ENCODE measurements at places on chromosomes 12 and 14.
A peak's percentile ranks its signal among the peaks of the same experiment; 100 is the strongest.

DNA sequence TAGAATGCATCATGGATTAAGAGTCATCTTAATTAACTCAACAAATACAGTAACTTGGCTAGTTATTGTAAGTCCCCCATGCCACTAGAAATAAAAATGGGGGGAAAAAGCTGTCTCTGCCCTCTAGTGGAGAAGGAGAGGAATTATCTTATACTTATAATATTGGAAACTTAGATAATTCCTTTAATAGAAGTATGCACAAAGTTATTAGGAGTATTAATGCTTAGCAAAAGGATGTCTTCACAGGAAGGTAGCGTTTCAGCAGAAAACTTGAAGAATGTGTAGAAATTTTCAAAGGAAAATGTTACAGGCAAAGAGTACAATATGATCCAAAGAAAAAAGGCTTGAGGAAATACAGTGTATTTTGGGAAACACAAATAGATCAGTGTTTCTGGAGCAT is 19.8 kb downstream of the OR5AU1 start:
- peak; percentile 49 for DNase-seq

- no peak for DNase-seq
These were observed 20.8 kb upstream of the AMN start for GRCh38 chr14:102901633-102902032.

GRCh38 chr14:87449016-87449415 is 544.0 kb downstream of the GALC start:
- DNase-seq, result peak; percentile 29

GRCh38 chr14:51463461-51463860 is 188.2 kb upstream of the FRMD6 start:
- no peak for DNase-seq

- DNase-seq, result no peak
These were observed 2.7 kb downstream of the FAIM2 start for GRCh38 chr12:49901026-49901425.

DNA sequence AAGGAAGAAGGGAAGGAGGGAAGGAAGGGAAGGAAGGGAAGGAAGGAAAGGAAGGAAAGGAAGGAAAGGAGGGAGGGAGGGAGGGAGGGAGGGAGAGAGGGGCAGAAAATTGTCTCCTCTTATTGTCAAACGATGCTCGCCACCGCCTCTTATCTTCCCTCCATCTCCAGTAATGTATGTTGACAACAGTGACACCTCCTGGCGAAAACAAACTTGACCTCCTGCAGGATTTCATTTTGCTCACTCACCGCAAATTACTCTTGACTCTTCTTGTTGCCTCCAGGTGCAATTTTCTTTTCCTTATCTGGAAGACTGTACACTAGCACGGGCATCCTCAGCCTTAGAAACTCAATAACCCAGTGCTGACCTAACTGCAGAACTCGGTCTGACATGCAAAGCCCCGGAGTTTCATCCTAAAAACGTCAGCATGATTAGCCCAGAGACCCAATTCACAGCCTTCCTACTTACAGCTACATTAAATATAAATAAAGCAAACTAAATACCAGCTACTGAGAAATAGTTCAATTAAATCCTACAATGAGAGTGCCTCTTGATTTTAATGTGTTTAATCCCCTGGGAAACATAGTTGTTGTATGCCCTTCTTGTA is 512.4 kb upstream of the TMPO start:
- DNase-seq, result peak; percentile 17

- DNase-seq, result peak; percentile 69
These were observed at the start of gene VTI1B for GRCh38 chr14:67674480-67675218. VTI1B (minus strand) TSS chr14:67674632; CDS start chr14:67674489, 143 bp downstream.

GRCh38 chr14:67735336-67736147 is 33.9 kb downstream of the RDH12 start:
- no peak for DNase-seq

- no peak for DNase-seq
These were observed 65.4 kb upstream of the CDKL1 start for GRCh38 chr14:50462111-50462510.

- DNase-seq, result no peak
These were observed 177.9 kb downstream of the VRK1 start for GRCh38 chr14:96975116-96975515.

DNA sequence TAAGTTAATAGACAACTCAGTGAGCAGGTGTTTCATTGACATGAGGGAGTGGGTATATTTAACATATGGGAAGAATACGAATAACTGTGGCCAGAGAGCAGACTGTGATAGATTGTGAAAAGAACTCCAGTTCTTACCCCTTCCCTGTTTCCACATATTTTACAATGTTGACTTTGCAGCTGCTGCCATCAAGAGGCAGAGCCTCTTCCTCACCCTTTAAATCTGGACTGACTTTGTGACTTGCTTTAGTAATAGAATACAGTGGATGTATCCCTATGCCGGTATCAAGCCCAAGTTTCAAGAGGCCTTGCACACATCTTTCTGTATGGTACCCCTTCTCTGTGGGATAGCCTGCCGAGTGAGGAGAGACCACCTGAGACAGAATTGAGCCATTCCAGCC is 356.7 kb downstream of the ETNK1 start:
- no peak for DNase-seq

DNA sequence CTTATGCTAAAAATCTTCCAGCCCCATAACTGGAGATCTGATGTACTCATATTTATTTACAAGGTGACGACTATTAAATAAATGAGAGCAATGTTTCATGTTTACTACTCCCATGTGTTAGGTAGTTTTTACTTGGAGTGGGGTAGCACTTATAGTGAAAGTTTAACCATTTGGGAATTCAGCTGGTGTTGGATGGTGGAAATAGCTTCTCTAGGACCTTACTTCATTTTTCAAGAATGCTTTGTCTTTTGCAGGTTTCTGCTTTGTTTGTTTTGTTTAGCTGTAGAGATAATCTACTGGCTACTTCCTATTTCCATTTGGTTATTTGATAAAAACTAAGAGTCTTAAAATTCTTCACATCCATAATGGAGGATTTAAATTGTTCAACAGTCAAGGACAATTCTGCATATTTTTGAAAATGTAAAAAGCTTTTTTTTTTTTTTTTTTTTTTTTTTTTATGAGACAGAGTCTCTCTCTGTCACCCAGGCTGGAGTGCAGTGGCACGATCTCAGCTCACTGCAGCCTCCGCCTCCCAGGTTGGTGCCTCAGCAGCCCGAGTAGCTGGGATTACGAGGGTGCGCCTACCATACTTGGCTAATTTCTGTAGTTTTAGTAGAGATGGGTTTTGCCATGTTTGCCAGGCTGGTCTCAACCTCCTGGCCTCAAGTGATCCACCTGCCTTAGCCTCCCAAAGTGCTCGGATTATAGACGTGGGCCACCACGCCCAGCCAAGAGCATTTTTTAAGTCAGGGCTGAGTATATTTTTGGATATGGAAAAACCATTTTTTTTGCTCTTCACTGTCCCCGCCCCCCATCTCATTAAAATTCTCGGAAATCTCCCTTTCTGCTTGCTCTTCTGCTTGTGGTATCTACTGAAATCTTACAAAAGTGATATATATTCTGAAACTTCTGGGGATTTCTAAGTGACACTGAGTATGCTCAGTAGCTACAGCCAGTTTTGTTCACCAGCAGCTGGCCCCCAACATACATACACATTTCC is 1.4 kb upstream of the ABCD2 start:
- no peak for DNase-seq

DNA sequence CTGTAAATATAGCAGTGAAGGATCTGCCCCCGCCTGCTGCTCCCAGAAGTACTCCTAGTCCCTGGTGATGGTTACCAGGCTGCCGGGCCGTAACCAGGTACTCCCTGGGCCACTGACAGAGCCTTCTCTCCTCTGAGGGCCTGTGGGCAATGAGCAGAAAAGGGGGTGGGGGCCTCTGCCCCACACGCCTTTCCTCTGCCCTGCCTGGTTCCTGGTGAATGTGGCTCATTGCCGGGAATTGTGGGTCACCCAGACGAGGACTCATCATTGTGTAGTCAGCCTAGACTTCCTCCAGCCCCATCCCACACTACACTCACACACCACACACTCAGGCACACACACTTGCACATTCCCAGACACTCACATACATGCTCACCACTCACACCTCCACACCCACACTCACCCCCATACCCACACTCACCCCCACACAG is 35.7 kb upstream of the ACTN1 start:
- DNase-seq, result no peak

DNA sequence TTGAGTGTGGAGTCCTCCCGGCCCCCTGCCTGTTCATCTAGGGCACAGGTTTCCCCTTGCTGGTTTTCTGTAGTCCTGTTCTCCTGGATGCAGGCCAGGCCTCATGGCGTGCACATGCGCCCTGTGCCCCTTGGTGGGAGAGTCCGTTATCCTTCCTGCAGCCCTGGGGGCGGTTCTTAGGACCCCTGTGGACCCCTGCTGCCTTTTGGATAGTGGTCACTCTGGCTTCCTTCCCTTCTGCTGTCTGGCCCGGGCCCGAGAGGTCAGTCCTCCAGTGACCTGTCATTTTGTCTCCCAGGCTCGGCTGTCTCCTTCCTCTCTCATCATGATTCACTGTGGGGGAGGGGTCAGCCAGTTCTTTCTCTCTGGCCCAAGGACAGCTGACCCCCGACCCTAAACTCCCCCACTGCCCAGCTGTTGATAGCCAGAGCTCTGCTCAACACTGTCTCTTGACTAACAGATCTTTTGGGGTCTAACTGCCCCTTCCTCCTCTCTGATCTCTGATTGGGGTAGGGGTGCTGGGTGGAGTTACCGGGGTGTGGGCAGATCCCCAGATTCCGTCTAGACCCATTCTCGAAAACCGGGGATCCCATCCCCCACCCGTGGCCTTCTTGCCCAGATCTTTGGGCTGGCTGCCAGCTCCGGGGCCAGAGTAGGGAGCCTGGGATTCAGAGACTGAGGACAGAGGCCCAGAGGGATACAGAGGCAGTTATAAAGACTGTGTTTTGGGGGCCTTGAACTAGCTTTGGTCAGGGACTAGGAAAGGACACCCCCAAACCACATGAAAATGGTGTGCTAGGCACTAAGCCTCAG is 7.0 kb downstream of the CCND2 start:
- DNase-seq, result no peak

- DNase-seq, result peak; percentile 21
These were observed 29.6 kb downstream of the SMUG1 start for GRCh38 chr12:54159140-54159539.

DNA sequence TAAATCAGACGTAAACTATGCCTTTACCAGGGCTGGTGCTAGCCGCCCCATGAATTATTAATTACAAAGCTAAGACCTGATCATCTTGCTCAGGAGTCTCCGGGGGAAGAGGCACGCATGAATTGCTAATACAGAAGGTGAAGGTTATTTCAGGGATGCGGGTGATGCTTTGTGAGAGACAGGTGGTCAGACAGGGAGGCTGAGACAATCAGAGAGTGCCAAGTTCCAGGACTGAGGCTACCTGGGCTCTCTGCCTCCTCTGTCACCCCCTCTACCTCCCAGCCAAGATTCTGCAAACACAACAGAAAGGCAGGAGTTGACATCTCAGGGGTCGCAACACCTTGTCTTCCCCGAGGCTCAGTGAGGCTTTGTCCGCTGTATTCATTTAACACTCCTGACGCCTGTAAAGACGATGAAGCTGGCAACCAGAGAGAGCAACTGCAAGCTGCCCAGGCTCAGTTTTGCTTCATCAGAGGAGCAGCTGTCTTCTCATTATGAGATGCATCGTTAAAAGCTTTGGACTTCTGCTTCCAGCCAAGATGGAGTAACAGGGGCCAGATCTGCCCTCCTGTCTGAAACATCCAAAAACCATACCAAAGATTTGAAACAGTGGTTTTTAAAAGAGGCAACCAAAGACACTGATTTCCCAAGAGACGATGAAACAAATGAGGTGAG is 46.6 kb downstream of the PRIMA1 start:
- DNase-seq, result no peak

GRCh38 chr12:120783197-120783596 is 57.6 kb downstream of the ACADS start:
- DNase-seq, result peak; percentile 54

GRCh38 chr12:97924122-97924521 is 461.5 kb downstream of the RMST start:
- no peak for DNase-seq

GRCh38 chr12:94082690-94083089 is 65.7 kb upstream of the PLXNC1 start:
- DNase-seq, result no peak

GRCh38 chr12:124461851-124462623 is 105.4 kb downstream of the NCOR2 start:
- DNase-seq, result no peak

- no peak for DNase-seq
These were observed 1.1 kb downstream of the TDG start for GRCh38 chr12:103966736-103967135.

- DNase-seq, result no peak
These were observed 23.2 kb downstream of the TTC9 start for GRCh38 chr14:70664698-70665447.

DNA sequence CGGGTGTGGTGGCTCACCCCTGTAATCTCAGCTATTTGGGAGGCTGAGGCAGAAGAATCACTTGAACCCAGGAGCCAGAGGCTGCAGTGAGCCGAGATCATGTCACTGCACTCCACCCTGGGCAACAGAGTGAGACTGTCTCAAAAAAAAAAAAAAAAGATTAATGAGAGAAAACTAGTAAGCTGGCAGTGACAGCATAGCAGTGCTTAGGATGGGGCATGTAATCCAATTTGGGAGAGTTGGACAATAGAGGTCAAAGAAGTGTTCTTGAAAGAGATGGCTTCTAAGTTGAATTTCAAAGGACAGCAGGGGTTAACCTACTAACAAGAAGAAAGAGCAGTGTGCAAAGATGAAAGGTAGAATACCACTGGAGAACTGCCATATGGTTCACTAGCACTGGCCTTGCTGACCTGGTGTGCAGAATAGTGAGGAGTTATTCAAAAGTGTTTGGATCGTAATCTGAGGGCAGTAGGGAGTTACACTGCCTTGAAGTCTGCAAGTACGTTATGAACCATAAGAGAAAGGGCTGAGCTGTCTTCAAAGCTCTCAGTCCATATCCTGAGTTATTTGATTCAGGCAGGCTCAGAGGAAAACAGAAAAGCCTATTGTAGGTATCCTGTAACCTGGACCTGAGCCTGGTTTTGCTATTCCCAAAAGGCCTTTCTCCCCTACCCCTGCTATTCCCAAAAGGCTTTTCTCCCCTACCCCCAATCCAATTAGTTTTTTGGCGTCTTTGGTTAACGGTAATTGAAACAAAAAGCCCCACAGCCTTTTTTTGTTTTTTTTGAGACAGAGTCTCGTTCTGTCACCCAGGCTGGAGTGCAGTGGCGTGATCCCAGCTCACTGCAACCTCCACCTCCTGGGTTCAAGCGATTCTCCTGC is 3.4 kb downstream of the XPOT start:
- DNase-seq, result no peak

DNA sequence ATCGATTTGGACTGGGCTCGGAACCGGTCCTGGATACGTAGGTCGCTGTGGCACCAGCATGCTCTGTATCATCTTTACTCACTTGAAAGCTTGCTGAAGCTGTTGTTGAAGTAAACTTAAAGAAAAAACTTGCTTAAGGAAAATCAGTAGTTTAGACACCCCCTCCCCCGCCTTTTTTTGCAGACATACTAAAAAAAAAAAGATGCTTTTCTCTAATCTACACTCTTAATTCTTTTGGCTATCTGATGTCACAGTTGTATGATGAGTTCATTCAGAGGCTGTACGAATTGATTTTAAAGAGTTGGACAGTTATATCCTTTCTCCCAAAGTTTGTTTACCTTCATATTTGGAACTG is 865 bp downstream of the FRS2 start:
- no peak for DNase-seq

Measured in RWPE1 (cell line).